ENCODE measurements at places on chromosomes 2 and 18.

GRCh38 chr2:2095360-2096093 is 235.5 kb downstream of the MYT1L start:
- no peak for DNase-seq

- DNase-seq = no peak
Measured at GRCh38 chr2:178266445-178266844, 72.1 kb downstream of the OSBPL6 start.

GRCh38 chr2:192498747-192499146 is 304.0 kb upstream of the TMEFF2 start:
- no peak for DNase-seq

DNA sequence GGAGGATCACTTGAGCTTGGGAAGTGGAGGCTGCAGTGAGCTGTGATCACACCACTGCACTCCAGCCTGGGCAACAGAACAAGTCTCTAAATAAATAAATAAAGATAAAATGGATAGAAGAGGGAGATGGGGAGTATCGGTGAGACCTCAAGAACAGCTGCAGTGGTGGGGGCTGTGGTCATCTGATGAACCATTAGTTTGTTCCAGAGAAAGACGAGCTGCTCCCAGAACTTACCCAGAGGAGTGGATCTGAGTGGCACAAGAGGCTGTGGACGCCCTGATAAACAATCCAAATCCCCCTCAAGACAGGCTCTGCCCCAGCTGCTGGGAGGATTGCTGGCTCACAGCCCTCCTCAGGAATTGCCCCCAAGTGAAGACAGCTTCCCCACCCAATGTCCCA is 26.7 kb downstream of the TMEM127 start:
- no peak for DNase-seq

DNA sequence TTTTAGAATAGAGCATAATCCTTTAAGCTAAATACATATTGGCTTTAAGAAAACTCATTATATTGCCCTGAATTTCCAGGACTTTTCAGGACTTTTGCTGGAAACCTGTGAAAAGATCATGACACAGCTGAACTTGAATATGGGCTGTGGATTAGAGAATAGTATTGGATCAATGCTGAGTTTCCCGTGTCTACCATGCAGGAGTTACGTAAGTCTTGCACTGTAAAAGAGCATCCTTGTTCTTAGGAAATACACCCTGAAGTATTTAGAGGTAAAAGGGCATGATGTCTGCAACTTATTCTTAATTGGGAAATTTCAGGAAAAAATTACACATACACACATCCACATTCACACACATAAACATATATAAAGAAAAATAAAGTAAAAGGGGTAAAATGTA is 82.1 kb downstream of the ZFP36L2 start:
- DNase-seq = no peak

DNA sequence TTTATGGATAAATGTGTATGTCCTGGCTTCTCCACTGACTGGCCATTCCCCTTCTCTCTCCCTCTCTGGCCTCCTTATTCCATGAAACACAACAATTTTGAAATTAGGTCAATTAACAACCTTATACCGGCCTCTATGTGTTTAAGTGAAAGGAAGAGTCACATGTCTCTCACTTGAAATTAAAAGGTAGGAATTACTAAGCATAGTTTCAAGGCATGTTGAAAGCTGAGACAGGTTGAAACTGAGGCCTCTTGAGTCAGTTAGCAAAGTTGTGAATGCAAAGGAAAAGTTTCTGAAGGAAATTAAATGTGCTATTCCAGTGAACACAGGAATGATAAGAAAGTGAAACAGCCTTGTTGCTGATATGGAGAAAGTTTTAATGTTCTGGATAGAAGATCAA is 69.7 kb downstream of the ADAM23 start:
- no peak for DNase-seq

- DNase-seq = no peak
Measured at GRCh38 chr2:100765481-100765880, 54.5 kb upstream of the NPAS2 start.

Measured in NCI-H748 treated with DMSO at 0.1 percent for 48 hours (cell line).